NCI-H1694 treated with DMSO at 0.1 percent for 48 hours (cell line): ENCODE measurements at places on chromosomes 1 and 21.

GRCh38 chr1:89280766-89281165, 8.1 kb upstream of the GBP5 start:
- DNase-seq: no peak

DNA sequence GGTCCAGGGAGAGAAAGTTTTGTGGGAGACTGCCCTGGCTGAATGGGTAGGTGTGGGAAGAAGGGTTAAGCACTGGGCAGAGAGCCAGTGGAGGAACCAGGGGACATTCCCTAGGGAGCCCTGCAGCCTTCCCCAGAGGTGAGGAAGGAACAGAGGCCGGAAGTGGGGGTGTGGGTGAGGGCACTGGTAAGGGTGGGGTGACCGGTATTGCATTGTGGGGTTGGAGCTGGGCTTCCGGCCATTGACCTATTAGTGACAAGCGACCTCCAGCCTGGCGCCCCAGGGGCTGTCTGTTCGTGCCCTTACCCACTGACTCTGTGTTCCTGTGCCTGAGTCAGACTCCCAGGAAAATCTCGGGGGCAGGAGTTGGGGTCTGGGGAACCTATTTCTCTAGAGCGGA, 3.5 kb upstream of the TSPAN1 start:
- DNase-seq: no peak

- DNase-seq: no peak
Measured at GRCh38 chr1:146013559-146013922, 8.0 kb downstream of the HJV start.

DNA sequence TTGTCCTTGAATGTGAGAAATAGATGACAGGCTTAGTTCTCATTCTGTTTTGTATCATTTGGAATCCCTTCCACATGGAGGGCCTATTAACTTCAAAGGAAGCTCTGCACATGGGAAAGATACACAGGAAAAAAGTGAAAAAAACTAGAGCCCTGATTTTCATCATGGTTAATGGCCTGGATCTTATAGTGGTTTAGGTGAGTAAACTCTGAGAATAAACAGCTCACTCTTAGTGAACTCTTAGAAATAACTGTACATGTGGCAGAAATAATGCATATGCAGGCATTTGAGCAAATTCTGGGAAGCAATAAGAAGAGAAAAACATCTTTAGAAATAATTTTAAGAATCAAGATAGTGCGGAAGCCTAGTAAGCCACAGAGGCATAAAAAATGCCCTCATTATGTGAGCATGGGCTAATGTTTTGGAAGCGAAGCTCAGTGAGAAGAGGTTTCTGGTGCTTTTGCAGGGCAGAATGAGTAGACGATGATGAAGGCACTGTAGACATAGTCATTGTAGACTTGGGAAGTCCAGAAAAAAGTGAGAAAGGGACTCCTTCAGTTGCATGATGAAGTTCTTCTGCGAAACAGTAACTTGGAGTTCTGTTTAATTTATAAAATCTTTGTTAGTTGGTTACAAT, 279.9 kb downstream of the DNM3 start:
- no peak for DNase-seq

- no peak for DNase-seq
Measured at GRCh38 chr1:113917400-113918082, 11.6 kb upstream of the HIPK1 start.

DNA sequence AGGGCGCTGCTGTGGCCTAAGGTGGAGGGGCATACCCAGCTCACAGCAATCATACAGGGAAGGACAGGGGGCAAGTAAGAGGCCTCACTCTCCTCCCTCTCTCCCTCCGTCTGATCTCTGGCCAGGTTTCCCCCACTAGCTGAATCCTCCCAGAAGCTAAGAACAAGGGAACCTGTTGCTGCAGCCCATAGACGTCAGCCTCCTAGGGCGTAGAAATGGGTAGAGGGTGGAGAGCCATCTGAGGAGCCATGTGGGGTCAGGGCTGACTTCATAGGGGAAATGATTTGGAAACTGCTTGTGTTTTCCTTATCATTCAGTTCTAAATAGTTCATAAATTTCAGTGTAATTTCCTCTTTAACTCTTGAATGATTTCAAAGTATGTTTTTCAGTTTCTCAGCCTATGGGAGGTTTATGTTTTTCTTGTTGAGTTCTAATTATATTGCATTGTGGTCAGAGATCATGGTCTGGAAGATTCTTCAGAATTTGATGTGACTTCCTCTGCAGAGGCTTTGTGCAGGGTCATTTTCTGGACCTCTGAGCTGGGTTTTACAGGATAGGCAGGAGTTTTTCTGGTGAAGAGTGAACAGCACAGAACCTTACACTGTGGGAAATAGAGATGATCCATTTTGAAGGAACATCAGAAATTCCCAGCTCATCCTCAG, 2.3 kb upstream of the MOB3C start:
- DNase-seq: no peak

DNA sequence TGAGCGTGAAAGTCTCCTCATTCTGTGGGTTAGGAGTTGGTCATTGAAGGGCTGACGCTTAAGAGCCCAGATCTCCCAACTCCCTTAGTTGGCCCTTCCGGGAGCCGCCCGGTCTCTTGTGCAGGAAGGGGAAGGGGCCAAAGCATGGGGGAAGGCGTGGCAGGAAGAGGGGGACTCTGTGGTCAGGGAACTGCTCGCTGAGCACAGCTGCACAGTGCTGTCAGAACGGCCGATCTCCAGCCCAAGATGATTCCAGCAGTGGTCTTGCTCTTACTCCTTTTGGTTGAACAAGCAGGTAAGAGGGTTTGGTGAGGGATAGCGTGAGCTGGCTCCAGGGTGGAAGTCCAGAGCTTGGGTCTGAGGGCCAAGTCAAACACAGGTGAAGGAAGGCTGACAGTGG, at the start of gene FCER1G:
TSS of gene FCER1G (plus strand) at position 220 of the 400 bp plus-strand sequence. CDS start at position 247, 27 bp downstream.
- no peak for DNase-seq

DNA sequence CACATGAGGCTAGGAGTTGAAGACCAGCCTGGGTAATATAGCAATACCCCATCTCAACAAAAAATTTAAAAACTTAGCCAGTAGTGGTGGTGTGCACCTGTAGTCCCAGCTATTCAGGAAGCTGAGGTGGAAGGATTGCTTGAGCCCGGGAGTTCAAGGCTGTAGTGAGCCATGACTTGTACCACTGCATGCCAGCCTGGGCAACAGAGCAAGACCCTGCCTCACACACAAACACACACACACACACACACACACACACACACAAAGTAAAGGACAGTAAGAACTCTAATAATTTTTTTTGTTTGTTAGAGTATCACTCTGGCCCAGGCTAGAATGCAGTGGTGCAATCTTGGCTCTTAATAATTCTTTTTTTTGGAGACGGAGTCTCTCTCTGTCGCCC, 138.0 kb upstream of the SOD1 start:
- DNase-seq: no peak

- no peak for DNase-seq
Measured at GRCh38 chr1:235342039-235342438, 13.7 kb downstream of the GGPS1 start.

- no peak for DNase-seq
Measured at GRCh38 chr1:40630488-40631223, 34.8 kb downstream of the RIMS3 start.

DNA sequence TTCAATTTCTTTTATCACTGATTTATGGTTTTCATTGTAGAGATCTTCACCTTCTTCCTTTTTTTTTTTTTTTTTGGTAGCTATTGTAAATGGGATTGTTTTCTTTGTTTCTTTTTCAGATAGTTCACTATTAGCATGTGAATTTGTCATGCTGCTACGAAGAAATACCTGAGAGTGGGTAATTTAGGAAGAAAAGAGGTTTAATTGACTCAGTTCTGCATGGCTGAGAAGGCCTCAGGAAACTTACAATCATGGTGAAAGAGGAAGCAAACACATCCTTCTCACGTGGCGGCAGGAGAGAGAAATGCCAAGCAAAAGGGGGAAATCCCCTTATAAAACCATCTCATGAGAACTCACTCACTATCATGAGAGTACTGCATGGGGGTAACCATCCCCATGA, 66.4 kb downstream of the DAB1 start:
- DNase-seq: no peak

DNA sequence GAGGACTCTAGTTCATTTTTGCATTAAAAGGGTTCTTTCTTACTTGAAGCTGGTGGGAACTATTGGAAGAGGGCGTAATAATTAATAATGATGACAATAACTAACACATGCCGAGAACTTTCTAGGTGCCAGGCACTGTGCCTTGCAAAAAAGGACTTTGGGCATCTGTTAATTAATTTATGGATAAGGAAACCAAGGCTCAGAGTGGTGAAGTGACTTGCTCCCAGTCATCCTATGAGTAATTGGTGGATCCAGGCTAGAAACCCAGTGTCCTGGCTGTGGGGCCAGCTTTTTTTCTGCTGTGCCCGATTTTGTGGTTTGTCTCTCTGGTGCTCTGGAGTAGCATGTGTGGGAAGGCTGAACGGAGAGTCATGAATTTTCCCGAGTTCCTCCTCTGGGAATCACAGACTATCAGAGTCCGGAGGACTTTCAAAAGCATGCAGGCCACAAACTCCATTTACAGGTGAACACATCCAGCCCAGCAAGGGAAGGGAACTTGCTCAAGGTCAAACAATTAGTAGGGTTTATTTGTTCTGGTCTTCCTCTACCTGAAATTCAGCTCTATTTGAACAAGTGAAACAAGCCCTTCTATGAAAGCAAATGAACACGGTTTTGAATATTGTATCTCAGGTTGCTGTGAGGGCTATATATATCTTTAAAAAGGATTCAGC, 23.4 kb downstream of the ROR1 start:
- DNase-seq: no peak

DNA sequence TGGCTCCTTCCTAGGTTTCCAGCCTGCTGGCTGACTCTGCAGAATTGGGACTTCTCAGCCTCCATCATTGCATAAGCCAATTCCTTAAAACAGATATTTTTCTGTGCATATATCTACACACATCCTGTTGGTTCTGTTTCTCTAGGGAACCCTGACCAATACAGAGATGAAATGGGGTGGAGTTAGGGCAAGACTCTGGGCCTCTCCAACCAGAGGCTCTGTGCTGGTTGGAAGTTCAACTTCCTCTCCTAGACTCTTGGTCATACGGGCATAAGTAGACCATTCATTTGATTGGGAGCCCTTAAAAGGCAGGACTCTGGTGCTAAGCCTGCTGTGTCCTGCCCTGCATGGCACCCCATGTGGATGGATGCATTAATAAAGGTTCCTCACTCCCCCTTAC, 55.0 kb downstream of the CNIH3 start:
- DNase-seq: no peak

DNA sequence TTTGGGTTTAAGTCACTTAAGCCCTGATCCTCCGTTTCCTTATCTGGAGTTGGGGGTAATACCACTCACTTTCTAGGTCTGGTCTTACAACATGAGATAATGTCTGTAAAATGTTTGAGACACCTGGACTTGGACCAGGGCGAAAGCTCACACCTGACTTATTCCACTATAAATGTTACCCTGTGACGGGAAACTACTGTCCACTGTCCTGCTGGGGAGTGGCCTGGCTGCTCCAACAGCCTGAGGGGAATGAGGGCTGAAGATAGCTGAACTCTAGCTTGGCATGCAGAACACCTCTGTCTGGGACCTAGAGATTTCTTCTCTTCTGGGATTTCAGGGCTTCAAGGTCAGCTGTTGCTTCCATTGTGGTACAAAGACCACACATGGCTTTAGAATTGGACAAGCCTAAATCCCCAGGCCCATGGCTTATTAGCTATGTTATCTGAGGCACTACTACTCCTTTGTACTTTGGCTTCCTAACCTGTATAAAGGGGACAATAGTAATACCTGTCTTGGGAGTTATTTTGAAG, 9.5 kb upstream of the A3GALT2 start:
- no peak for DNase-seq
